ENCODE measurements at places on chromosomes 4 and X. TPM values are rescaled to one million over a fixed set of nuclear protein-coding genes. Genes with fewer than 3 reads are reported as not detected.

Gene TRIM75
- total RNA-seq, result 0.87 TPM

Gene CFI
- 23.6 TPM for total RNA-seq

Gene PALLD
- 47.3 TPM for total RNA-seq

Gene RASSF6
- 0.08 TPM for total RNA-seq

Gene PRSS12
- total RNA-seq, result 9.9 TPM

Gene STAG2
- 260 TPM for total RNA-seq

Gene CAMK2D
- total RNA-seq, result 36.4 TPM

Gene CENPVL1
- not detected for total RNA-seq

Gene TNIP3
- 0.16 TPM for total RNA-seq

Gene TLR6
- total RNA-seq, result 0.20 TPM

Gene MTMR8
- not detected for total RNA-seq

Gene SLC25A6
- total RNA-seq, result 374 TPM

Gene STOX2
- 5.6 TPM for total RNA-seq

Gene DOK7
- total RNA-seq, result 8.6 TPM

Gene EMCN
- total RNA-seq, result not detected

Gene AR
- total RNA-seq, result 14.2 TPM

Gene SMIM31
- total RNA-seq, result not detected

Gene SOX3
- not detected for total RNA-seq

Gene EGF
- not detected for total RNA-seq

Gene VSIG4
- not detected for total RNA-seq

Gene ZMAT1
- total RNA-seq, result 0.13 TPM

Gene PLP1
- total RNA-seq, result not detected

Gene TMEM154
- total RNA-seq, result 0.33 TPM

Gene CLDN34
- total RNA-seq, result not detected

Gene MSX1
- total RNA-seq, result 9.8 TPM

Gene GRXCR1
- not detected for total RNA-seq

Gene AKAP14
- not detected for total RNA-seq

Gene MAP7D2
- 0.08 TPM for total RNA-seq

Gene MAGEA11
- total RNA-seq, result not detected

Gene CT45A1
- not detected for total RNA-seq

Gene MAGEB10
- not detected for total RNA-seq

Gene ALAS2
- total RNA-seq, result not detected

Gene TMEM31
- not detected for total RNA-seq

Gene MCF2
- total RNA-seq, result 0.16 TPM

Gene GSPT2
- total RNA-seq, result 11.4 TPM

Gene PIGA
- 43.0 TPM for total RNA-seq

Gene ARX
- not detected for total RNA-seq

Gene CFP
- total RNA-seq, result 0.08 TPM

Gene SPIN2B
- 20.3 TPM for total RNA-seq

Gene FAM47E
- total RNA-seq, result 0.28 TPM

Gene NSG1
- not detected for total RNA-seq

Gene TEX11
- 0.23 TPM for total RNA-seq

Gene TAB3
- 12.4 TPM for total RNA-seq

Gene SHROOM3
- total RNA-seq, result 23.0 TPM

Gene GAGE1
- total RNA-seq, result not detected

Gene RBM46
- total RNA-seq, result not detected

Gene ADAM29
- total RNA-seq, result not detected

Gene PCDH7
- 135 TPM for total RNA-seq

Gene NXF2B
- not detected for total RNA-seq

Measured in SJCRH30 (cell line).